ENCODE measurements at places on chromosomes 12 and 14.

GRCh38 chr12:203462-204260 lies 10.3 kb downstream of the SLC6A12 start:
- DNase-seq = no peak

- no peak for DNase-seq
These were observed 717.3 kb downstream of the TRHDE start for GRCh38 chr12:72989458-72989947.

GRCh38 chr12:49870501-49871262 lies 27.8 kb upstream of the BCDIN3D start:
- no peak for DNase-seq

DNA sequence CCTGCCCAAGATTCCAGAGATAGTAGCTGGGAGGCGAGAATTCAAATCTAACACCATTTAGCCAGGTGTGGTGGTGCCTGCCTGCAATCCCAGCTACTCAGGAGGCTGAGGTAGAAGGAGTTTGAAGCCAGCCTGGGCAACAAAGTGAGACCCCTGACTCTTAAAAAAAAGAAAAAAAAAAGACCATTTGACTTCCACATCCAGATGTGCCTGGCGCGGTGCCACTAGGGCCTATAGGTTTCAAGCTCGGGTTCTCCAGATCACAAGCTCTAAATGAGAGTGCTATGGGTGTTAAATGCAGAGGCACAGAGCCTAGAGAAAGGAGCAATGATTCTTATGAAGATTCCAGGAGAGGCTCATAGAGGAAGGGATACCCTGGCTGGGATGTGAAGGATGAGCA lies 22.5 kb downstream of the SYNE3 start:
- no peak for DNase-seq

GRCh38 chr12:49903700-49904423 lies at the start of gene FAIM2:
Gene FAIM2 (minus strand): TSS chr12:49903900. CDS start chr12:49903792, 108 bp downstream.
- no peak for DNase-seq

GRCh38 chr12:12365931-12366431 lies 9.1 kb downstream of the BORCS5 start:
- no peak for DNase-seq

GRCh38 chr12:63047146-63047545 lies 103.9 kb downstream of the AVPR1A start:
- no peak for DNase-seq

GRCh38 chr12:104122298-104122697 lies 15.7 kb downstream of the NFYB start:
- no peak for DNase-seq

GRCh38 chr14:100740196-100740825 lies 13.6 kb downstream of the DLK1 start:
- DNase-seq = no peak

DNA sequence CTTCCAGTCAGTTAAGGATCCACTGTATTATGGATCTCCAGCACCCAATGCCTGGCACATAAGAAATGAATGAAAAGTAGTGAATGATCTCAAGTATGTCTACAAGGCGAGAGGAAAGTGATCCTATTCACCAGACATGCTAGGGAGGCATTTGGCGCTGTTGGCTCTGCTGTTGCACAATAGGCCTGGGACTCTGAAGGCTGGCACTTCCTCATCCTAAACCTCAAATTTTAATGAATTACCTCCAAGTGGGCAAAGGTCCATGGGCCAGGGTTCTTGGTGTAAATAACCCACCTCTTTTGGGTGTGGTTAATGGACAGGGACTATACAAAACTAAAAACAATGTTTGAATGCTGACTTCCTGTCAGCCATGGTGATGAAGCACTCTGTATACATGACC lies 173.4 kb upstream of the PZP start:
- no peak for DNase-seq

- no peak for DNase-seq
These were observed 36.7 kb downstream of the EXOC5 start for GRCh38 chr14:57232006-57232405.

DNA sequence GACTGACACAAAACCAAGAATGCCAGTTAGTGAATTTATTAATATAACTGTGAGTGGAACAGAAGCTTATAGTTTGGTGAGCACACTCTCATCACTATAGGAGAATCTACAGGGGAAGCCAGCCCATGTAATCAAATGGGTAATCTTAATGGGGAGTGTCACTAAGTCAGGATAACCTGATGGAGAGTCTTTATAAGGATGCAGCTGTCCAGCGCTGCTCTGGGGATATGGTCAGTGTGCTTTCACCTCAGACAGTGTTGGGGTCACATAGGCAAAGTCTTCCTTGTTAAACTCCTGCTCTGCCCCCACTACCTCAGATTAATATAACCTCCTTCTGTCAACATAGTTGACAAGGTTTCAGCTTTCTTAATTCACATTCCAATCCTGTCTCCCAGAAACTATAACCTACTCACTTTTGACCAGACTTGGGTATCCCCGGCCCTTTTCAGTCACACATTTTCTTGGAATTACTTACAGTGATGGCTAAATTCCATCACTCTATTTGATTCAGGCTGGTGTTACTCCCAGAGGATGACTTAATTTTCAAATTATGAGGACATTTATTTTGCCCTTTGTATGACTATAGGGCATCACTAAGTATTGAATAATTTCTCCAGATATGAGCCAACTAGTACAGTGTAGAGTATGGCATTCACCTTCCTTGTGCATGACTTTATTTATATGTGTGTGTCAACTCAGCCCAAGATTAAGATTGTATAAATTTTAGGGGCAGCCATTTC lies 13.2 kb downstream of the STK38L start:
- no peak for DNase-seq

DNA sequence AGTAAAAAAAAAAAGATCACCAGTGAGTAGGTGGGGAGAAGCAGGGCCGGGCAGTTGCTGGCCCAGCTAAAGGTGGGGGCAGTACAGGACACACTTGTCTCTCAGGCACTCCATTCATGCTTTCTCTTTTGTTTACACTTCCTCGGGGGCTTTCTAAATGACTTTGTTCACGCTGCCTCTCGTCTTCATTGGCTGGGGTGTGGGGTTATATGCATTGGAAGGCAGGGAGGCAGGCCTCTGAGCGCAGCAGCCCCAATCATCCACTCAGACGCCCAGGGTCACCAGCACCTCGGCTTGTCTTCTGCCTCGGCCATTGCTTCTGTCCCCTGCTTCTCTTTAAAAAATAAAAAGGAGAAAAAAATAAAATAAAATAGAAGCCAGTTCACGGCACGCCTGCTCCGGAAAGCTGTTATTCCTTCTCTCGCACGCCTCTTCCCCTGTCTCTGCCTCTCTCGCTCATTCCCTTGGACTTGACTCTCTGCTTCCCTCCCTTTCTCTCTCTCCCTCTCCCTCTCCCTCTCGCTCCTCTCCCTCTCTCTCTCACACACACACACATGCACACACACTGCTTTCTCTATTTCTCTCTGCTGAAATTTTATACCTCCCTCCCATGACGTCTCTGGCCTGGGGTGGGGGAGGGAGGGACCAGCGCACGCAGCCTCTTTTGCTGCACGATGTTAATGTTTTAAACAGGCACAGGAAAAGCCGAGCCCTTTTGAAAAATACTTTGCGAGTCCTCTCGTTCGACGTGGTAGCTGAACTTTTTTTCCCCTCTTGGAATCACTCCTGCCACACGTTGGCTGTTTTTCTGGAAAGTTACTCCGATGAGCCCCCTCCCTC lies at the start of gene TGFB3:
TGFB3 (minus strand) TSS at position 570 of the 840 bp plus-strand sequence. CDS start 1,102 bp downstream, outside the sequence.
- peak; percentile 73 for DNase-seq

DNA sequence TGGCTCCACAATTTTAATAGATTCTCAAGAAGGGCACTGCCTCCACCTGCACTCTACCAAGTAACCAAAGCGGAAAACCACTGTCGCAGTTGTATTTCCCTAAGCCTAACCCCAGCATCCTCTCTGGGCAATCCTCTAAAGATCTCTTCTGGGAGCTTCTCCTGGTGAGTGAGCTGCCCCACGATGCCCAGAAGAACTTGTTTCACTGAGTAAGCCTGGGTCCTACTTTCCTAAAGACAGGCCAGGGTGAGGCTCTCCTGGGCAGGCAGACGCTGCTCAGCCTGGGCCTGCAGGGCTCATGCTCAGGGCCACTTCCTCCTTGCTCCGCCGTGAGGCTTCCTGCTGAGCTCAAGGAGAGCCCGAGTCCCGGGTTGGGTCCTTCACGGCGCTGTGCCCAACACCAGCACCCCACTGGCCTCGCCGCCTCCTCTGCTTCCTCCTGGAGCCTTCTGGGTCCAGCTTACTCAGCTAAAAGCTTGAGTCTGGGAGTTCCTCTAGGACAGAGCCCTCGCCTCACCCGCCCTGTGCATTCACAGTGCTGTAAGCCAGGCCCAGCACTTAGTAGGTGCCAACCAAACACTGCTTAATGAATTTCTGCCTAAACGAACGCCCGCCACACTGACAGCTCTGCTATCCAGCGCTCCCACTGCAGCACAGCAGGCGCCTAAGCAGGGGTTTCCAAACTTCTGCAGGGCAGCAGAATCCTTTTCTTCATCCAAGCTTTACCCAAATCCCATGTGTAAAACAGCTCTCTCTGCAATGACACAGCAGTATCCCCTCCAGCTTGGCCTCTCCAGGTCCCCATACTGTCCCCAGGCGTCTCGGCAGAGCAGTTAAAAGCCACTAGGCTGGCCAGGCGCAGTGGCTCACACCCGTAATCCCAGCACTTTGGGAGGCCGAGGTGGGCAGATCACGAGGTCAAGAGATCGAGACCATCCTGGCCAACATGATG lies 5.7 kb downstream of the RAB35 start:
- DNase-seq = peak; percentile 43

- no peak for DNase-seq
These were observed 133.9 kb downstream of the TBX5 start for GRCh38 chr12:114272071-114272470.

- DNase-seq = no peak
These were observed 11.7 kb downstream of the CAMKK2 start for GRCh38 chr12:121284551-121285390.

- peak; percentile 68 for DNase-seq
These were observed 113.7 kb upstream of the NCOR2 start for GRCh38 chr12:124680863-124681778.

DNA sequence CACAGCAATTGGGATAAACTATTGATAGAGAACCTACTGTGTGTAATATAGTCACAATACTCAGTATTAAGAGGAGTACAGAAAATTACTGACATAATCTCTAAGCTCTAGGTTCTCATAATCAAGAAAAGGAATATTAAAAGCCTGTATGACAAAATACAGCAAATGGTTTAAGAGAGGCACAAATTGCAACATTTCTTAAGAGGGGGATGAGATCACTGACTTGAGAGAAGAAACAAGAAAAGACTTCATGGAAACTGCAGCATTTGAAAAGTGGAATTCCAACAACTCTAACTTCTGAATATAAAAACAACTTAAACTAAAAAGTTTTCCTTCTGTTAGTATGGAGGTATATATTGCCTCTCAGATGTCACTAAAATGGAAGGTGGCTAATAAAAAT lies 89.7 kb downstream of the NUMB start:
- no peak for DNase-seq

- DNase-seq = no peak
These were observed 12.3 kb upstream of the CALM1 start for GRCh38 chr14:90384543-90384911.

GRCh38 chr12:102965281-102966155 lies 8.0 kb downstream of the ASCL1 start:
- no peak for DNase-seq

DNA sequence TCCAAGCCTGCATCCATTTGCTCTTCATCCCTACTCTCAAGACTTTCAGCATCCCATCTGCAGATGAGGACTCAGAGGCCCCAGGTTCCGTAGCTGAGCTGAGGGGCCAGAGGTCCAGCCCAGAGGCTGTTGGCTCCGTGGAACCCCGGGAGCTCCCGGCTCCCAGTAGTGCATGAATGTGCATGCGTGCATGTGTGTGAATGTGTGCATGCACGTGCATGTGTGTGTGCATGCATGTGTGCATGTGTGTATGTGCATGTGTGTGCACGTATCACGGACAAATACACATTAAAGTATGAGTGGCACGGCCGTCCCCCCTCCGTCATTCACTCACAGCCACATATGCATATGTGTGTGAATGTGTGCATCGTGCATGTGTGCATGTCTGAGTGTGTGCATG lies 149.9 kb downstream of the KIF26A start:
- DNase-seq = no peak

DNA sequence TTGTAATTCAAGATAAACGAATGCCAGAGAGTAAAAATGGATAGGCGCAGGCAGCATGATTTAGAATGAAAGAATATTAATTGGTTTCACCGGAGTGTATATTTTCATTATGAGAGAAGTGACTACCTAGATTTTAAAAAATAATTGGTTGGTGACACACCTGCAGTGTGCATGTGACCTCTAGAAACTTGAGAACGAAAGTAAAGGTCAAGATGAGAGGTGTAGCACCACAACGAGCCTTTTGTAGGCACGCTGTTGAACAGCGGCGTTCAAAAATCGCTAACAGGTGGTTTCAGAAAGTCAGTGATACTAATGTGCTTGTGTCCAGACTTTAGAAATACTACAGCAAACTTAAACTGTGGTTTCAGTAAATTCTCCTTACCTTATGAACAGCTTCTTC lies 123.8 kb downstream of the NPAS3 start:
- no peak for DNase-seq

DNA sequence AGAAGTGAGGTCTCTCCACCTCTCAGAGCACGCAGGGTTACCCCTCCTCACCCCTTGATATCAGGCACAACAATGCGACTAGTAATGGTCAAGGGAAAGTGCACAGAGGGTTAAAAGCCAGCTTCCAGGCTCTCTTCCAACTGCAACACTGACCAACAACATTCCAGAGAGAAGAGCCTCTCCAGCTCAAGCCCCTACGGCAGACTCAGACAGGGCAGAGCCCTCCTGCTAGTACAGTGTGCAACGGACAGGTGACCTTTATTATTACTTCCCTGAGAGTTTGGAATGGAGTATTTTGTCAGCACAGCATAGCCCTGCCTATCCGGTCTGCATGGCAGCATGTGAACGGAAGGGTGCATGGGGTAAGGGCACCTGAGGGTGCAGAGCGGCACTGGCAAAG lies 73.0 kb downstream of the PTPN21 start:
- DNase-seq = no peak

DNA sequence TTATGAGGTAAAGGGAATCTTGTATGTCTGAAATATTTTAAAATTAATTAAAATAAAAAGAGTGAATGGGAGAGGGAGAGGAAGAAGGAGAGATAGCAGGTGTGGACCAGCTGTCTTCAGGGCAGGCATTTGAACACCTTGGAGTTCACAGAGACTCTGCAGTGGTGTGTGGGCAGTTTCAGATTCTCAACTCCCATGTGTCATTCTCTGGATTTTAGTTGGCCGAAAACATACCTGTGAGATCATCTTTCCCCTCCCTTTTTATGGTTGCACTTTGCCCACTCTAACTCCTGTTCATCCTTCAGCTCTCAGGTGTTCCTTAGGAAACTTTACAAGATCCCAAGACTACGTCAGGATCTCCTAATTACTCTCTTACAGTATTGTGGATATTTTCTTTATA lies 108.1 kb downstream of the ERC1 start:
- no peak for DNase-seq

GRCh38 chr14:67581643-67582042 lies 18.4 kb downstream of the PIGH start:
- no peak for DNase-seq

DNA sequence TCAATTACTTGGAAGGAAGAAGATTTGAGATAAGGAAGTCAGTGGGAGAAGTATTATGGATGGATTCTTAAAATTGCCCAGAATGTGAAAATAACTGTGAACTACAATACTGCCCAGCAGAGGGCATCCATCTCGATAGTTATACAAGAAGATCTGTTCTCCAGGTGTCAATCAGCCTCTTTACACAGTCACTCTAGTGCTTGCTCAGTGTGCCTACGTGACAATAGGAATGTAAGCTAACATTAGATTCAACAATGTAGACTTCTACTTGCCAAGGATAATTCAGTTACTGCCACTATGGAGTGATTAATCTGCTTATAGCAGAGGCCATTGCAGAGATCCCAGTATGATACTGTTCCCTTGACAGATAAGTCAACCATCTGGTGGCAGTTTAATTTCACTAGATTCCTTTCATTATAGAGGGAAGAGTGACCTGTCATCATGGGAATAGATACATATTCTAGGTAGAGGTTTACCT lies 10.6 kb upstream of the MAP4K5 start:
- DNase-seq = peak; percentile 70
